ENCODE measurements at places on chromosomes 12 and 14.

DNA sequence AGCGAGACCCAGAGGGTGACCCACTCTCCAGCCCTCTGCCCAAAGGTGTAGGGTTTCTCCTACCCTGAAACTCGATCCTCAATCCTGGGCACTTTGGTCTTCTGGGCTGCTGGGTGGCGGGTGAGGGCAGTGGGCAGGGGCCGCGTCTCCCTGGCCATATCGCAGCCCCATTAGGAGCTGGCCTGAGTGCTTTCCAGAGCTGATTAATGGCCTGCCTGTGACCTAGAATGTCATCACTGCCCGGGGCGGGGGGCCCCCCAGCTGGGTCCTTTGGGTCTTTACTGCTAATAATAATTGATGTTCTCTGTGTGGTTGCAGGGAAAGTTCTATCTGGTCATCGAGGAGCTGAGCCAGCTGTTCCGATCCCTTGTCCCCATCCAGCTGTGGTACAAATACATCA, 47.8 kb downstream of the HRK start:
- no peak for DNase-seq

- DNase-seq = no peak
These were observed 587.7 kb downstream of the RPL10L start for GRCh38 chr14:46063872-46064271.

DNA sequence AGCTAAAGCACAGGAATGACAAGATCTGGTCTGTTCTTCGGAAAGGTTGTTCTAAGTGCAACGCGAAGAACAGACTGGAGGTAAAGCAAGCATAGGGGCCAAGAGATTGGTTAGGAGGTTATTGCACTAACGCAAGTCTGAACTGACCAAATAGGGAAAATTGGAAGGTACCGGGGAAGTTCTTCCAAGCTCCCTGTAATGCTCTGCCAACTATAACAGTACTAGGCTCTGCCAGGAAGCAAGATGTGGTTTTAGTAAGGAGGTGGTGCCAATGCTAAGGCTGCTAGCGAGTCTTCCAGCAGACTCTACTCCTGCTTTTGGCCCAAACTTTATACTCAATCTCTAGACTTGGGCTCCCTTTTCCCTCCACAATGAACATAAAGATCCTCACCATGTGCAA, 138.6 kb downstream of the PAWR start:
- no peak for DNase-seq

GRCh38 chr14:99574099-99574880, 29.7 kb downstream of the CCDC85C start:
- DNase-seq = no peak

DNA sequence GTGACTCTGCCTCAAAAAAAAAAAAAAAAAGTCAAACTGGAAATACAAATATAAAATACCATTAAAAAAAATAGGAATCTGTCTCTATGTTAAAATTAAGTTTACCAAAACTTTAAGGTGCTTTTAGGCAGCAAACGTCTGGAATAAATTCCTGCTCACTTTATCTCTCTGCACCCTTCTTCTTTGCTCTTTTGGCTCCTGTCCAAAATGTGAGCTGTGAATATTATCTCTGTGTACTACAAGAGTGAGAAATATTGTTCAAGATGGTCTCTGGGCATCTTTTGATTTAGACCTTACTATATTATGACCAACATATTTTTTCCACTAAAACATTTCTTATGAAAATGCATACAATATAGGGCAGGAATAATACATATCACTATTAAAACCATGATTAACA, 63.7 kb downstream of the PUS7L start:
- DNase-seq = no peak

DNA sequence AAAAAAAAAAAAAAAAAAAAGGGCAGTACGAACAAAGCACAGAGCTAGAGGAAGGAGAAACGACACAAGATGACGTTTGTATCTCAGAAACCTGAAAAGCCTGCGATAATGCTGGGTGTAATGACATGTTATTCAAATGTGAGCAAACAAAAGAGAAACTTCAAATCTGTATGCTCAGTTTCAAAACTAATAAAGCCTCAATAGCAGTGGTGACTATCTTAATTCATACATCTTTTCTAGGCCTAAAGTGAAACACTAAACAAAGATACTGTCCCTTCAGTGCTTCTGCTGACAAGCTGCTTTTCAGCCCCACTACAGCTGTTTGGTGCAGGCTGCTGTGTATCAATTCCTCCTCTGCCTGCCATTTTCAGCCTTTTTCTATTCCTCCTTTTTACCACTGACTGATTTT, 15.8 kb downstream of the ITPR2 start:
- DNase-seq = no peak

DNA sequence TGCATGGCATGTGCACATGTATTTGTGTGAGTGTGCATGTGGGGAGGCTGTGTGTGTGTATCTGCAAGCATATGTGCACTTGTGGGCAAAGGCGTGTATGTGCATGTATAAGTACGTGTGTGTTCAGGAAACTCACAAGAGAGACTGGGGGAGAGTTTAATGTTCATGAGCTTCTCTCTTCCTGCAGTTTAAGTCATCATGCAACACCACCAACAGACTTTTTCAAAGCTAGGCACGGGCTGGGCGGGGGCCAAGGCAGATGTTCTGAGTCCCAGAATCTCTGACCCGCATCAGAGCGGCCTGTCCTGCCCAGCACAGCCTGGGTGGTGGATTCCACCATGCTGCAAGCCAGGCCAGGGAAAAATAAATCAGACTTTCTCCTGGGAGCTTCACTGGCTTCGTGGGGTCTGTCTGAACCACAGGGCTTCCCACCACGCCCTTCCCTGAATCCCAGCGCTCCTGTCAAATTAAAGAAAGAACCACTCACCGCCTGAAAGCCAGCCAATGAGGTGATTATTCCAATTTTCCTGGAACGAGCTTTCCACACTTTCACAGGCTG, 75.7 kb downstream of the PITPNM2 start:
- DNase-seq = no peak

- DNase-seq = no peak
These were observed 131.7 kb downstream of the MIPOL1 start for GRCh38 chr14:37329189-37330001.

- DNase-seq = no peak
These were observed 174.8 kb downstream of the LRIG3 start for GRCh38 chr12:58745348-58746125.

- DNase-seq = peak; percentile 24
These were observed 446 bp downstream of the PPP1R12A start for GRCh38 chr12:79934281-79935020.

- DNase-seq = no peak
These were observed 266.4 kb downstream of the KCNH5 start for GRCh38 chr14:62778852-62779251.

DNA sequence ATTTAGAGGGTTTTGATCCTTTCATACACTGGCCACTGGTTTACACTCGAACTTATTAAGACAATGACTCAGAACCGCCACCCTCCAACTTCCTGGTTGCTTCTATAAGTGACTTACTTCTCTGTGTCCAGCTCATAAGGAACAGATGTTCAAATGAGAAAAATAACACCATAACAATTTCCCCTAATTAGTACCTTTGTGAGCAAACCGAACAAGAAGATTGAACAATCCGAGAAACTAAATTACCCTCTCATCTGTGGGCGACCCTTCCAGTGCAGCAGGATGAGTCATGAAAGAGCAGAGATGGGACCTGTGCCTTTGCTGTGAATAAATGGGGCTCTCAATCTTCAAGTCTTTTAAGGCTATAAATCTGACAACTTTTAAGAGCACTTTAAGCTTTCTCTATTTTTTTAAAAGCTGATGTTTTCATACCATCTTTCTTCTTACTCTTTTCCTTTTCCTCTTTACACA, 146.8 kb upstream of the RASSF8 start:
- no peak for DNase-seq

- DNase-seq = no peak
These were observed 69.2 kb downstream of the NTN4 start for GRCh38 chr12:95721320-95721719.

DNA sequence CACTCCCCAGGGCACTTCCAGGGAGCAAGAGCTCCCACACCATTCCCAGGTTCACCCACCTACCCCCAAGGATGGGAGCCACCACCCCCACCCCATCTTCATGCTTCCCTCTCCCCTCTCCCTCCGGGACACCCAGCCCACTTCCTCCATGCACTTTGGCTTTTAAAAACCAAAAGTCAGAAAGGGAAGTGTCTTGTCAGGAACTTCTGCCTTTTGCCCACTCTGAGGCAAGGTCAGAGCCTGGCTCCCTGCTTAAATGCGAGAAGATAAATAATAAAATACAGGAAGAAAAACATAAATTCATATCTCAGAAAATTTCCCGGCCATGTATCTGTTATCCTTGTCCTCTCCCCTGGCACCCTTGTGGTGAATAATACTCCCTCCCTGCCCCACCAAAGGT, 81.6 kb downstream of the PTGER2 start:
- no peak for DNase-seq

DNA sequence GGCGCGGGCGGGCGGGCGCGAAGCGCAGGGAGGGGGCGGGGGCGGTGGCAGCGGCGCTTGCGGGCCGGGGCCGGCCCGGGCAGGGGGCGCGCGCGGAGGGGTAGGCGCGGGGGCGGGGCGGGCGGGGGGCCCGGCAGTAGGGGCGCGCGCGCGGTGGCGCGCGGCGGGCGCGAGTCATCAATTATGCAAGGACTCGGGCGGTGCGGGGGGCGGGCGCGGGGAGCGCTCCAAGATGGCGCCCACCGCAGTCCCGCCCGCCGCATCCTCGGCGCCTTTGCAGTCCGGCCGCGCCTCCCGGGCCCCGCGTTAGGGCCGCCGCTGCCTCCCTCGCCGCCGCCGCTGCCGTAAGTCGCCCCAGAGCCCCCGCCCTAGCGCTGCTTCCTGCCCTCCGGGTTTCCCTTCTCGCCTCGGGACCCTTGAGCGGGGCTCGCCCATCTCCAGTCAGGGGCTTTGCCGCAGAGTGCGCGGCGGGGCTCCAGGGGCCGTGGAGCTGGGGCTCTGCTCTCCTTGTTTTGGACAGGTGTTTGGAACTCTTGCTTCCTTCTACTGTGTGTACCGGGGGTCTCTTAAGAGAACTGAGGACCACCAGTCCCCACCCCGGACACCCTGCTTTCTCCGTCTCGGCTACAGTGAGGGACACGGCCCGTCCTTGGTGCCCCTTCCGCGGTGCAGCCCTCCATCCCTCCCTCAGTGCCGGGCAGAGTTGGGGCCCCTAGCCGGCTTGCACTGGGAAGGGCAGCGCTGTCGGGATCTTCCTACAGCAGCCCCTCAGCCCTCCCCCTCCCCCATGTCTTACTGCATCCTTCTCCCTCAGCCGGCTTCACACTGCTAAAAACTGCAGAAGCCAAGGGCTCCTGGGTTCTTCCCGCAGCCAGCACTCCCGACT, at the start of gene SCN8A:
Gene SCN8A (plus strand): TSS at position 218 of the 886 bp plus-strand sequence. CDS start 71,585 bp downstream, outside the sequence.
- peak; percentile 23 for DNase-seq

DNA sequence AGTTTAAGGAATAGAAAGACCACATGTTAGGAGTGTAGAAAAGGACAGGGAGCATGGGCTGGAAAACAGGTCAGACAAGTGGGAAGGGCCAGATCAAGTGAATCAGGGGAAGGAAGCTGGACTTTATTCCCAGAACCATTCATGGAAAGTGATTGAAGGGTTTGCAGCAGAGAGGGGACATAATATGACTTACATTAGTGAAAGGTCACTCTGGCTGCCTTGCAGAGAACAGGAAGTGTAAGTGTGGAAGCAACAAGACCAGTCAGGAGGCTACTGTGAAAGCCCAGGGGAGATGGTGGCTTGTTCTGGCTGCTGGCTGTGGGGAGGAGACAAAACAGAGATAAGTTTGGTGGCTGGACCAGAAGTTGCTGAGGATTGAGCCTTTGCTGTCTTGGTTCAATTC, 69.1 kb downstream of the VCPKMT start:
- DNase-seq = no peak

DNA sequence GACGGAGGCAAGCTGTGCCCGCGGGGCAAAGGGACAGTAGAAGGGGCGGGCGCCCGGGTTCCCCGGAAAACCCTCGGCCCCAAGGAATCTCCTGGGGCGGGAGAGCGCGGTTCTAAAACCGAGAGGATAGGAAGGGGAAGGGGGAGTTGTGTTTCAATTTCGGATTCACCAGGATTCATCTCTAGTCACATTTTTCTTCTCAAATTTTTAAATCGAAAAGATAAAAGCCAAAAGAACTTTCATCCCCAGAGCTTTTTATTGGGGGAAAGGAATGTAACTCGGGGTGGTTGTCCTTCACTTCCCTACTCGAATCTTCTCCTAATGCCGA, 1.4 kb downstream of the BMP4 start:
- DNase-seq = no peak

DNA sequence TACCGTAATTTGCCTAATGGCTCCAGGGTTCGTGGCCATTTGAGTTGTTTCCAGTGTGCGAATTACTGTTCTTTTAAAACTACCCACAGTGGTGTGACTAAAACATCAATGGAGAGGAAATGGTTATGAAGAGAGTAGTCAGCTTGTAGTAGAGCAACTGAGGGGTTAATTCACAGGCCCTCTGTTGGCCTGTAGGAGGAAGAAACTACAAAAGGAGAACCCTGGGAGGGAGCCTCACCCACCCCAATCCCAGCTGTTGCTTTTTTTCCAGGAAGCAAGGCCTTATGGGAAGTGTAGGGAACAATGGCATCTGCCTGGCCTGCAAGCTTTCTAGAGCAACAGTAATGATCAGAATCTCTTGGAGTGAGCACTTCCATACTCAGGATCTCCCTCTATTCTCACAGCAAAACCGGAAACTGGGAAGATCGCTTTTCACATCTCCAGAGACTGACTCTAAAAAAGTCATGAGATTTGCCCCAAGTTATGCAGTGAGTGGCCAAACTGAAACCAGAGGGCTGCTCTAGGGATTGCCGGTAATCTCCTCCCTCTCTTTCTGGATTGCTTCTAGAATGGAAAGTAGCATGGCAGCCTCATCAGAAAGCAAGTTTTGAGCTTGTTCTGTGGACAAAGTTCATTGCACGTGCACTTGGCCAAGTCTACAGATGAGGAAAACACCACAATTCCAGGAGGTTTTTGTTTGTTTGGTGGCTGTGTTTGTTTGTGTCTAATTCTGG, 125.3 kb upstream of the PWP1 start:
- DNase-seq = no peak

DNA sequence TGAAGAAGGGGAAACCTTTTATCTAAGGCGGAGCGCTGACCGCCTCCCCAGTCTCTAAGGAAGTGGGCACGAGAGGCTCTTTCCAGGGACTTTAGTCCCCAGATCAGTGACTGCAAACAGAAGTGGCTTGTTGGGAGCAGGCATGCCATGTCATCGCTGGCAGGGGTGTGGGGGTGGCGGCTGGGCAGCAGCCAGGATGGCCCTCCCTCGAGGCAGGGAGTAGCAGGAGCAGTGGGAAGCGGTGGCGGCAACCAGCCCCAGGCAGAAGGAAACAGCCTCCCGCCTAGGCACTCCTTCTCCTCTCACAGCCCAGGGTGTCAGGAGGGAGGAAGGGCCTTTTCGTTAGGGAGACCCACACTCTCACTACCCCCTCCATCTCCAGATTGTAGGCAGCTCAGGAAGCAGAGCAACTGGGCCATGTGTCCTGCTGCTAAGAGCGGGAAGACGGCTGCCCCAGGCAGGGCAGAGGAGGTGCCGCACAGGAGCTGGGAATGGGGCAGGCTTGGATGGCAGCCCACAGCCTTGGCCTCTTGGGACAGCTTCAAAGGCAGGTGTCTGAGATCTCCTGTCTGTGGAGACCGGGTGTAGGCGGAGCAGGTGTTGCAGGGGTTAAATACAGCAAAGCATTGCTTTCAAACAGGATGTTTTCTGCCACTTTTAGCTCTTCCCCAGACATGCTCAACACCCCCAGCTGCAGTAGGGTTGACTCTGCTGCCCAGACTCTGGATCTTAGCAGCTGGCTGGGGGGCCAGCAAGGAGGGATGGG, 21.8 kb downstream of the VDR start:
- no peak for DNase-seq

GRCh38 chr14:91729756-91730155, 2.1 kb downstream of the CATSPERB start:
- no peak for DNase-seq
